ENCODE measurements at places on chromosomes 1 and 21.

- no peak for DNase-seq
Observed at GRCh38 chr1:173549813-173550212, 53.1 kb downstream of the SLC9C2 start.

- no peak for DNase-seq
Observed at GRCh38 chr1:220322570-220322969, 50.3 kb upstream of the RAB3GAP2 start.

GRCh38 chr1:186143481-186143880 lies 231.6 kb downstream of the TPR start:
- no peak for DNase-seq

DNA sequence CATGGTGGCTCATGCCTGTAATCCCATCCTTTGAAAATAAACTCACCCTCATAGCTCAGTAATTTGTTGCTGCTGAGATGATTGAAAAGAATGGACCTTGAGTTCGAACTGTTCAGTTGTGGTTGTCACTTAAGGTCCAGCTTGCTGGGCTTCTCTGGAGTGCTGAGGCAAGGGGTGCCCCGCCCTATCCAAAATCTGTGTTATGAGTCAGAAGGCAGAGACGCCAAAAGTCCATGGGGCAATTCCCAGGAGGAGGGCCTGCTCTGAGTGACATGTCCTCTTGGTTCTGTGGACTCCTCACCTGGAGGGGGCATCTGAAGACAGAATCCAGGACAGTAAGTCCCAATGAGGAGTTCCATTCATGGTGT lies 64.8 kb downstream of the MYOM3 start:
- DNase-seq: no peak

- no peak for DNase-seq
Observed at GRCh38 chr1:202161151-202162046, 997 bp upstream of the PTPN7 start.

GRCh38 chr1:169340882-169341281 lies 26.7 kb downstream of the NME7 start:
- DNase-seq: no peak

DNA sequence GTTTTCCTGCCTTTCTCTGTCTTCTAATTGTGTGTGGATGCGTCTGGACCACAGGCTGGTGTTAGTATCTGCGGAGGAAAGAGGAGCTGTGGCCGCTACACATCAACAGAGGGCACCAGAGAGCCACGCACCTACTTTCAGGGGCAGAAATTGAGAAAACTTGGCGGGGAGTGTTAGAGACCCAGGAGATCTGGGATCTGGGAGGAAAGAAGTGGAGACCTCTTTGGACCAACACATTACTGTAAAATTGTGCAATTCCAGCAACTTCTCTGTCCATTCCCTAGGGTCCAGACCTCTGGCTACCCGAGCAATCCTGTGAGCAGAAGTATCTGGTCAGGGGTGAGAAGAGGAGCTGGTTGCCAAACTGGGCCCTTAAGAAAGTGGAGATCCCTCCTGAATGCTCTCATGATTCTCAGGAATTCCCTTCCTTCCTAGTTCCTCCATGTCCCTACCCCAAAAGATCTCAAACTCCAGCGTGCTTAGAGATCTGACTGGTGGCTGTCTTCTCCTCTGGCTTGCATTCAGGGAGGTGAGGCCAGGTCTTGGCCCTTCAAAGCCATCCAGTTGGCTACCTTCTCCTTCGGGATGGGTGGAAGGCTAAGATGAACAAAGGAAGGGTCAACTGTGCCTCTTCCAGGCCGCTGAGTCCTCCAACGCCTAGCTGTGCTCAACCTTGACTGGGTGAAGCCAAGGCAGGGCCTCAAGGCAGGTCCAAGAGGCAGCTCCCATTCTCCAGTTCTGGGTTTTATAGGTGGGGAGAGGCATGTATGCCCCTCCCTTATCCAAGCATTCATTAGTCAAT lies 1.2 kb upstream of the KIRREL1 start:
- DNase-seq: peak; percentile 48

DNA sequence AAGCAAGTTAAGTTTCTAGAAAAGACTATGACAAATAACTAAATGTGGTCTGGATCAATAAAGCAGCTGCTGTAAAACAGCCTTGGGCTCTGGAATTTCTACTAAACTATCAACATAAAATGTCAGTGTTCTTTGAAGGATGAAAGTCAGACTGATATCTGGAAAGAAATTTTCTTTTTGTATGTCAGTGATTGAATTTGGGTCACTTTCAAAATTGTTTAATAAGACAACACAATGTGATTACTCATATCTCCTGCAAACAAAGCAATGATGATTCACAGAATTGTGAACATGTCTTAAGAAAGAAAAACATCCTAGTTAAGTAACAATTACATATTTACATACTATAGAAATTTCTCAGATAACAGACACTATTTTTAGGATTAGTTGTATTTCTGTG lies 826.4 kb downstream of the PLA2G4A start:
- no peak for DNase-seq

DNA sequence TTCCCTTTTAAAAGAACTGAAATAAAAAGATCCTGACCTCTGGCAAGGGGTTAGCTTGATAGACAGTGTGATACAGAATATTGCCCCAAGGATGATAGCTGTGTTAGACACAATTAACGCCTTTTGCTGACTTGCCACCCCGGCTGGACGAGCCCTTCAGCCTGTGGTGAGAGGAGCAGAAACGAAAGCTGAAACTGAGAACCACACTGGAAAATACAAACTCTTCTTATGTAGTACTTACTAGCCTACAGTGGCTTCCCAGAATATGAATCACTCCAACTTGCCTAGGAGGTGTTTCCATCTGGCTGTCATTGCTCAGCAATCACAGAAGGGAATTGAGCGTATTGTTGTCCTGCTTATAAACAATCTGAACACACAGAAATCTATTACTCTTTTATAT lies 22.9 kb downstream of the SAMSN1 start:
- DNase-seq: no peak

GRCh38 chr1:90837420-90837819 lies 120.3 kb upstream of the BARHL2 start:
- DNase-seq: no peak

DNA sequence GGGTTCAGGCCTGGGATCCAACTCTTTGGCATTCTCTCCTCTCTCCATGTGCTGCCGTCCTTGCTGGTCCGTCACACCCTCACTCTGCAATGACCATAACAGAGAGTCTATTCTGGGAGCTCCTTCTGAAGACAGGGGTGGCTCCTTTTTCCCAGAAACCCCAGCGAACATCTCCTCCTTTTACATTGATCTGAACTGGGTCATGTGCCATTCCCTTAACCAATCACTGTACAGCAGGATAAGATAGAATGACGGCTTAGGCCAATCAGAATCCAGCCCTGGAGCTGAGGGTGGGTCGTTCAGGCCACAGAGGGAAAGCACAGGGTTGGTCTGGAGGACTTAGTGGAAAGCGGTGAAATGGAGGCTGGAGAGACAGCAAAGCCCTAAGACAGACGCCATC lies 740.1 kb downstream of the MATN1 start:
- no peak for DNase-seq

GRCh38 chr1:21963477-21964217 lies 13.2 kb upstream of the CELA3B start:
- DNase-seq: peak; percentile 91

- no peak for DNase-seq
Observed at GRCh38 chr21:45308194-45309068, 20.7 kb upstream of the POFUT2 start.

DNA sequence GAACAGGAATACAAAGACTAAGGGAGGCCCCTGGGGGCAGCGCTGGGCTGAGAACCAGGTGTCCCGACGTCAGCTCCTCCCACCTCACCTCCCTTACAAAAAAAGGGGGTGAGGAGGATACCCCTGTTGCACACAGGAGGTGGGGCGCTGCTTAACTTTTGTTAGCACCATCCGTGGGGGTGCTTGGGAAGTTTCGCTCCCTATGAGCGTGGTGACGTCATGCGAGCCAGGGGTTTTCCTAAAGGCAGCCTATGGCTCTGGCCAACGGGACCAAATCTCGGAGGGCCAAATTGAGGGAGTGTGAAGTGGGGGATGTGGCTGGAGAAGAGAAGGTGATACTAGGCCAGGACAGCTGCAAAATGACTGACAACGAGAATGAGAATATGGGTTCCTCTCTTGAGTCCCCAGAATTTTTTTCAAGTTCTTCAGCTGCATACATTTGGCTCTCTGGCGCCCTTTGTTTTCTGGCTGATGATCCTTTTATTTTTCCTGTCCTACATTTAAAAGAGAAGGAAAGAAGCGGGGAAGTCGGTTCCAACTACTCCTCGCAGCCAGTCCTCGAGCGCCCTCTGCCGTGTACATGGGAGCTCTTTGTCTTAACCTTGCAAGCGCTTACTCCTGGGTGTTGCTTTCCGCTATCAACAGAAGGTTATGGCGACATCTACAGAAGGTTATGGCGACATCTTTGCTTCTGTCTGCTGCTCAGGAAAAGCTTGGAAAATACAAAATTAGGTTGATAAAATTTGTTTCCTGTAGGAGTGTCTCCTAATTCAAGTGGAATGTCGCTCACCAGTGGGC lies 48.0 kb upstream of the ZC3H11B start:
- DNase-seq: peak; percentile 37

DNA sequence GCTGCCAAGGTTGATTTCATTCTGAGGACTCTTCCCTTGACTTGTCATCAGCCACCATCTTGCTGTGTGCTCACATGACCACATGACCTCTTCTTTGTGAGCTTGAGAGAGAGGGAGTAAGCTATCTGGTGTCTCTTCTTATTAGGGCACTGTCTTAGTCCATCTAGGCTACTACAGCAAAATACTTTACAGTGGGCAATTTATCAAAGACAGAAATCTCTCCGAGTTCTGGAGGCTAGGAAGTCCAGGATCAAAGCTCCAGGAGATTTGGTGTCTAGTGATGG lies 11.9 kb upstream of the RPS6KA1 start:
- DNase-seq: no peak

- no peak for DNase-seq
Observed at GRCh38 chr1:93699503-93700168, 18.0 kb upstream of the BCAR3 start.

GRCh38 chr1:66575739-66576138 lies 41.8 kb downstream of the SGIP1 start:
- DNase-seq: no peak

Data from stimulated activated CD4-positive, alpha-beta T cell treated with anti-CD3 and anti-CD28 coated beads, Interleukin-12 subunit alpha, Interleukin-12 subunit beta, amount 100 ng/mL, for 48 hours (primary cell).